ENCODE measurements at places on chromosomes 1 and 21. TPM values are rescaled to one million over a fixed set of nuclear protein-coding genes. Genes with fewer than 3 reads are reported as not detected.

The CD2 gene
- total RNA-seq, result 251 TPM

The FHAD1 gene
- not detected for total RNA-seq

The CHI3L1 gene
- 0.44 TPM for total RNA-seq

The TNNT2 gene
- not detected for total RNA-seq

The GPATCH2 gene
- 4.8 TPM for total RNA-seq

The AK2 gene
- total RNA-seq, result 311 TPM

The GBP6 gene
- total RNA-seq, result 0.07 TPM

The NUAK2 gene
- 12.2 TPM for total RNA-seq

The SPRR2E gene
- not detected for total RNA-seq

The XKR8 gene
- total RNA-seq, result 4.8 TPM

The CR1 gene
- total RNA-seq, result not detected

The OR2T35 gene
- total RNA-seq, result not detected

The KMO gene
- not detected for total RNA-seq

The PHC2 gene
- total RNA-seq, result 15.6 TPM

The SEMA6C gene
- total RNA-seq, result 1.6 TPM

The CD52 gene
- 141 TPM for total RNA-seq

The EVA1B gene
- total RNA-seq, result 2.1 TPM

The PLXNA2 gene
- total RNA-seq, result 0.35 TPM

The KCTD3 gene
- 3.2 TPM for total RNA-seq

The DMRTA2 gene
- not detected for total RNA-seq

The LMX1A gene
- total RNA-seq, result not detected

The ITLN2 gene
- total RNA-seq, result not detected

DNA sequence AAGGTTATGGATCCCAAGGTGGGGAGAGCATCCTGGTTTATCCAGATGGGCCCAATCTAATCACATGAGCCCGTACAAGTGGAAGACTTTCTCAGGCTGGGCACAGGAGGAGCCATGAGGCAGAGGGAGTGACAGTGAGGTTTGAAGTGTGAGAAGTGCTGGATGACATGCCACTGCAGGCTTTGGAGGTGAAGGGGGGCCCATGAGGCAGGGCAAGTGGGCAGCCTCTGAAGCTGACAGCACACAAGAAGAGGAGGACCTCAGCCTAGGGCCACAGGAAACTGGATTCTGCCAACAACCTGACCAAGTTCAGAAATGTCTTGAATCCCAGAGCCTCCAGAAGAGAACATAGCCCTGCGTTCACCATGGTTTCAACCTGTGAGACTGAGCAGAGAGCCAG lies 311.6 kb downstream of the DISC1 start:
- DNase-seq, result no peak

GRCh38 chr1:54697896-54698295 lies 17.8 kb upstream of the TTC4 start:
- DNase-seq, result no peak

DNA sequence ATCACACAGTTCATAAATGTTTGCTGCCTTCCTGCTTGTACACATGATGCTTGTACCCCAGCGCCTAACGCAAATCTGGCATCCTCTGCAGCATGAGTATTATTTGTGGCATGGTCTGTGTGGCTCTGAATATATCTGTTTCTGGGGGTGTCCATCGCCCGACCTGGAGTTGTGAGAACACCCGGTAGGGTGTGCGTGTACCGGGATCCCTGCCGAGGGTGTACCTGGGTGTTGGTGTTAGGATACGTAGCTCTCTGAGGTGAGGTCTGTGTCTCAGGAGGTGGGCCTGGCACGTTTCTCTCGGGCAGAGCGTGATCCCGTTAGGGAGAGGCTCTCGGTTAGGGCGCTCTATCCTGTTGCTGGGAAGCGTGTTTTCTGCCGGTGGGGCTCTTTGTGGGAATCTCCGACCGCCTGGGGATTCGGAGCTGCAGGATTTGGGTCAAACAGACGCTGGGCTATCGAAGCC lies 10.4 kb upstream of the CDC20 start:
- DNase-seq, result no peak

DNA sequence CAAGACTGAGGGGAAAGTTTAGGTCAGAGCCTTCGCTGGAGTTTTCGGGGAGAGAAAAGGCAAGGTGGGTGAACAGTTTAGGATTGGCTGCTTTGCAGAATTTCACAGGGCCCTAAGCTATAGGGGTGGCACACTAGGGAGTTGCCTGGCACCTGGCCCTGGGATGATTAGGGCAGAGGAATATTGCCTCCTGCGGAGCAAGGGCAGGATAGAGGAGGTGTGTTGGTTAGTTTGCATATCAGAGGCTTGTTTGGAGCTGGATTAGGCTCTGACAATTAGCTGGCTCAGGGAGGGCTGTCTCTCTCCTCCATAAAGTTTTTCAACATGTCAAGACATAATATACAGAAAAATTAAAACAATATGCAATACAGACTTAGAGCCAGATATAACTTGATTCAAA lies 436.4 kb downstream of the DISC1 start:
- no peak for DNase-seq

DNA sequence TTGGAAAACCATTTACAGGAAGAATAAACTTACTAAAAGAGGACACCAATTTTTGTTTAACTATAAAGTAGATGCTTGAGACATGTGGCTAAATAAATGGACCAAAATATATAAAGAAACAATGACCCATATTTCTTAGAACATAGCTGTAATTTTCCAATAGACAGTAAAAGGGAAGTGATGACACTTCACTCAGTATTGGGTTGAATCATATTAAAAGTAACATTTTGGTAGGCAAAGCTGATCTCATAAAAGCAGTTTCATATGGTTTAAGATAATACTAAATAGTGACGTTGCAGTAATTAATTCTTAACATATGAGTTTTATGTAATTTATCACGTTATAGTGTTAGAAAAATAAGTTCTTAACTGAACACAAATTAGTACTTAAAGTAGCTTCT lies 308.9 kb upstream of the RUNX1 start:
- DNase-seq, result no peak

- no peak for DNase-seq
Observed at GRCh38 chr1:88291611-88292354, 392.3 kb upstream of the PKN2 start.

DNA sequence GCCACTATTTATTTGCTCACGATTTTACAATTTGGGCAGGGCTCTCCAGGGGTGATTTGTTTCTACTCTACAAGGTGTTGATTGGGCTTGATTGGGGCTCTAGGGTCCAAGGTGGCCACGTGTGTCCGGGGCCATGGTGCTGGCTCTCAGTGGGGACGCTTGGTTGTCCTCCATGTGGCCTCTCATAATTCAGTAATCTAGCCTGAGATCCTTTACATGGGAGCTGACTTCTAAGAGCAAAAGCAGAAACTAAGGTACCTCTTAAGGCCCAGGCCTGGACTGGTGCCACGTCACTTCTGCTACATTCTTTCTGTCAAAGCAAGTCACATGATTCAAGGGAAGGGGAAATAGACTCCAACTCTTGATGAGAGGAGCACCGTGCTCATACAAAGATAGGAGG lies 8.1 kb upstream of the PSRC1 start:
- no peak for DNase-seq

- DNase-seq, result no peak
Observed at GRCh38 chr1:172277275-172277674, 143.2 kb upstream of the C1orf105 start.

GRCh38 chr1:204879351-204879750 lies 8.7 kb downstream of the NFASC start:
- no peak for DNase-seq

DNA sequence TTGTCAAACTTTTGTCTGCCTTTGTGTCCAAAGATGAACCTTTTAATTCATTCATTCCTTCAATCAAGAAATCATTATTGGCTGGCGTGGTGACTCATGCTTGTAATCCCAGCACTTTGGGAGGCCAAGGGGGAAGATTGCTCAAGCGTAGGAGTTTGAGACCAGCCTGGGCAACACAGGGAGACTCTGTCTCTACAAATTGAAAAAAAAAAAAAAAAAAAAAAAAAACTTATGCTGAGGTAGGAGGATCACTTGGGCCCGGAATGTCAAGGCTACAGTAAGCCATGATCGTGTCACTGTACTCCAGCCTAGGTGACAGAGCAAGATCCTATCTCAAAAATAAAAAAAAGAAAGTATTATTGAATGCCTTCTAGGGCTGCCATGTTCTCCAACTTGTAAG lies 51.3 kb upstream of the CXADR start:
- DNase-seq, result no peak

- DNase-seq, result no peak
Observed at GRCh38 chr1:231485029-231485784, 43.3 kb upstream of the TSNAX start.

DNA sequence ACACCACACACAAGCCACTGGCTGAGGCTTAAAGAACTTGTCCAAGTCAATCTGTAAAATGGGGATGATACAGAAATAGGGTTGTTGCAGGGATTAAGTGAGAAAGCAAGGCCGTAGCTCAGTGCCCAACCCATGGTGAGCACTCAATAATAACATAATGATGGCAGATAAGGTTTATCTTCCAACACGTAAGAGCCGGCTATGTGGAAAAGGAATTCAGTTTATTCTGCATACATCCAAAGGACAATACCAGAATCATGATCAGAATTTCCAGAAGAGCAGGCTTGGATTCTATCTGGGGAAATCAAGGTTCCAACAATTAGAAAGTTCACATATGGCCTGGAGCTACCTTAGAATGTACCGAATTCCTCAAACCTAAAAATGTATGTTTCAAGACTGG lies 4.6 kb downstream of the TMPRSS2 start:
- no peak for DNase-seq

- no peak for DNase-seq
Observed at GRCh38 chr1:180642781-180643180, 11.0 kb downstream of the XPR1 start.

DNA sequence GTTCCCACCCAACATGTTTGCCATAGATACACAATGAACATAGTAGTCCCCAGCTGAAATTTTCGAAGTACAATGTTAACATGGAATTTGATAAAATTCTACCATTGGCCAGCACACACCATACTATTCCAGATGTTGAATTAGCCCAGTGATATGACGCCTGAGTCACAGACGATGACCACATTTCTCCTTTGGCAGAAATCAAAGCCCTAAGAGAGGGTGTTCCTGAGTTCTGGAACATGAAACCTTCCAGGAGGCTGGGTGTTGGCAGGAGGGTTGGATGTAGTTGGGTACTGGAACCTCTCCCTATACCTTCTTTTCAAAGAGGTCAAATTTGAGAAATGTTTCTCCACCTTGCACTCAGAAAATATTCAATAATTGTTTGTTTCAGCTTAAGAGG lies 37.8 kb downstream of the LPAR3 start:
- DNase-seq, result no peak

DNA sequence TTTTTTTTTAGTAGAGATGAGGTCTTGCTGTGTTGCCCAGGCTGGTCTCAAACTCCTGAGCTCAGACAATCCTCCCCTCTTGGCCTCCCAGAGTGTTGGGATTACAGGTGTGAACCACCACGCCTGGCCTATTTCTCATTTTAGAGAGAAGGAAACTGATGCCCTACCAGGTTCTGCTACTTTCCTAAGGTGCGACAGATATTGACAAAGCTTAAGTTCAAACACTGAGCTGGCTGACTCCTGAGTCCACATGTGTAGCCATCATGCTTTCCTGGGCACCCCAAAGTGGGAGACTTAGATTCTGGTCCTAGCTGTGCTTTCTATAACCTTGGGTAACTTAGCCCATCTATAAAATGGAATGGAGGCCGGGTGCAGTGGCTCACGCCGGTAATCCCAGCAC lies 5.1 kb upstream of the TMEM222 start:
- no peak for DNase-seq

- DNase-seq, result no peak
Observed at GRCh38 chr1:194538453-194538852, 1352.0 kb upstream of the B3GALT2 start.

- no peak for DNase-seq
Observed at GRCh38 chr1:230618537-230618936, 23.7 kb upstream of the COG2 start.

DNA sequence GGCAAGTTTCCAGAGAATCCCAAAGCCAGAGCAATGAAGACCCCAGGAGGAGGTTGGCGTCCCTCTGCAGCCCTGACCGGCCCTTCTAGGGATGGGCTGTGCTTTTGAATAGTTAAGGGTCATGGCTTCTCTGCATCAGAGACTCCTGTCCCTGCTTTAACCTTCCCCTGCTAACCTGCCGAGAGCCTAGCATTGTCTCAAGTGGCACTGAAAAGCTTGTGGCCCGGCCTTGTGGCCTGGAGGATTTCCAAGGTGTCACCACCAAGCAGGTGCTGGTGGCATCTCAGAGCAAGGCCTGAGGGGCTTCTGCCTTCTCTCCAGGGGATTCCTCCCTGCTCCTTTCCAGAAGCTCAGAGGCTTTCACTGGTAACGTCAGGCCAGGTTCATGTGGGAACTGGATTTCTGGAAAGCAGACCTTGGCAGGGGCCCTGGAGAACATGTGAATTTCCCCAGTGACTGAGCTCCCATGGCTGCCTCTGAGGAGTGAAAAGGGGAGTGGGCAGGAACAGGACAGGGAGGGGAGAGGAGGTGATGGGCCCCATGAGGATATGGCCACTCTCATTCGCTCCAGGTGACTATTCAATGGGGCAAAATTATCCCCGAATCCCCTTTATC lies 409.9 kb downstream of the PTPRU start:
- no peak for DNase-seq

DNA sequence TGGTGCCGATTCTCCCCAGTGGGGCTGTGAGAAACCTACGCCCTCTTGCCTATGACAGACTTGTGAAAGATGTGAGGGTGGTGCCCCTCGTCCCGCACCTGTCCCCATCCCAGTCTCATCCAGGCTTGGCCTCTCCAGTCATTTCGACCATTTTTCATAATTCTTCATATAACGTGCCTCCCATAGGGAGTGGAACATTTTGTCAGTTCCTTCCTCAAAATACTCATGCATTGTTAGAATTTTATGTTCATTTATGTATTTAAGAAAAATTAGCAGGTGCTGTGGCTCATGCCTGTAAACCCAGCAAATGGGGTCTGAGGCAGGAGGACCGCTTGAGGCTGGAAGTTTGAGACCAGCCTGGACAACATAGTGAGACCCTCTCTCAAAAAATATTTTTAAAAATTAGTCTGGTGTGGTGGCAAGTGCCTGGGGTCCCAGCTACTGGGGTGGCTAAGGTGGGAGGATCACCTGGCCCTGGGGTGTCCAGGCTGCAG lies 19.7 kb upstream of the SMPDL3B start:
- no peak for DNase-seq

- DNase-seq, result no peak
Observed at GRCh38 chr1:224689374-224689773, 73.3 kb downstream of the CNIH3 start.

- DNase-seq, result no peak
Observed at GRCh38 chr1:197763307-197763706, 12.0 kb downstream of the DENND1B start.

GRCh38 chr21:36747815-36748383 lies 49.0 kb downstream of the SIM2 start:
- peak; percentile 57 for DNase-seq

DNA sequence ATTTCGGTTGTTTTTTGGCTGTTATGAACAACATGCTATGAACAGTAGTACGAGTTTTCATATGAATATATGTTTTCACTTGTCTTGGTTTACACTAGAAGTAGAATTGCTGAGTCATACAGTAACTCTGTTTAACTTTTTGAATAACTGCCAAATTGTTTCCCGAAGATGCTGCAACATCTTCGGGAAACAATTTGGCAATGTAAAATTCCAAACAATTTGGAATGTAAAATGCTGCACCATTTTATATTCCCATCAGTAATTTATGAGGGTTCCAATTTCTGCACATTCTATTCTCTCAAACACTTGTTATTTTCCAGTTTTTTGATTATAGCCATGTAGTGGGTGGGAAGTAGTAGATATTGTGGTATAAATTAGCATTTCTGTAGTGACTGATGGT lies 11.6 kb downstream of the PCBP3 start:
- DNase-seq, result no peak
